ENCODE measurements at places on chromosomes 7 and 10.

- DNase-seq: no peak
Measured at GRCh38 chr10:52759154-52759553, 13.4 kb downstream of the MBL2 start.

- DNase-seq: no peak
Measured at GRCh38 chr10:19628767-19629560, 187.3 kb upstream of the PLXDC2 start.

GRCh38 chr10:16184906-16185305, 251.9 kb upstream of the PTER start:
- no peak for DNase-seq

- no peak for DNase-seq
Measured at GRCh38 chr10:14748441-14748840, 26.3 kb downstream of the FAM107B start.

DNA sequence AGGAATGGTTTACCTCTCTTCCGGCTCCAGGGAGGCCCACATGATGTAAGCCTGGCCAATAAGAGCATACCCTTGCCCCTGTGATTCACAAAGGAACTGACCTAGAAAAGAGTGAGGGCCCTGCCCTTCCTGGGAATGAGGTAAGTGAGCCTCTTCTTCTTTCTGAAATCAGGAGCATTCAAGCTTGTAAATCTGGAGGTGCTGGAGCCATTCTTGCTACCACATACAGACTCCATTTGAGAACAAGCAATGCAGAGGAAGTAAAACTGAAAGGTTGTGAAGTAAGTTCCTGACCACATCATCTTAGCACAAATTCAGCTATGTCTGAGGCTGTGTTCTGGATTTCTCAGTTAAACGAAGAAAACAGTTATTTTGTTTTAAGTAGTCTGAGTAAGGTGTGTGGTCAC, 132.2 kb downstream of the CD36 start:
- DNase-seq: no peak

DNA sequence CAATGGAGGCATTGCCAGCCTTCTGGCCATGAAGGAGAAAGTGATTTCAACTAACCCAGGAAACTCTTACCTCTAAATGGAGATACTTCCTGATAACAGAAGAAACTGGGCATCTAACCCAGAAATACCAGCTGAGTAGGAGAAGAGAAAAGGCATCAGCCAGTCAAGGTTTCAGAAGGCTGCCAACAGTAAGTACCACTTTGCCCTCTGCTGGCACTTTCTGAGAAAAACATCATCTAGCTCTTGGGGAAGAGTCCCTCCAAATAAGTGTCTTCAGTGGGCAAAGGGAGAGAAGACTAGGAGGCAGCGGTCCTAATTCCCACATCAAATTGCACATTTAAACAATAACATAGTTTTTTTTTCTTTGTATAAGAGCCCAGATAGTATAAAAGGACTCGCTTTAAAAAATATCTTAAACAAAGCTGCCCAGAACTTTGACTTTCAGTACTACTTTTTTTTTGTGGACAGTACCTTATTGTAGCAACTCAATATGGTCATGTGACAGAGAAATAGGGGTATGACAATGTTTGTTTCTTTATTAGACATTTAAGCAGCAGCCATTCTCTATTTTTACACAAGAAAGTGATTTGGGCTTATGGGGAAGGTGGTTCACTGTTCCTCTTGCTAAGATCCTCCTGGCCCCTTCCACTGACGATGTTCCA, 157.3 kb downstream of the CTTNBP2 start:
- DNase-seq: peak; percentile 83

- no peak for DNase-seq
Measured at GRCh38 chr7:88396295-88396947, 89.7 kb upstream of the STEAP4 start.

- DNase-seq: no peak
Measured at GRCh38 chr7:43615558-43616145, 32.7 kb downstream of the STK17A start.

DNA sequence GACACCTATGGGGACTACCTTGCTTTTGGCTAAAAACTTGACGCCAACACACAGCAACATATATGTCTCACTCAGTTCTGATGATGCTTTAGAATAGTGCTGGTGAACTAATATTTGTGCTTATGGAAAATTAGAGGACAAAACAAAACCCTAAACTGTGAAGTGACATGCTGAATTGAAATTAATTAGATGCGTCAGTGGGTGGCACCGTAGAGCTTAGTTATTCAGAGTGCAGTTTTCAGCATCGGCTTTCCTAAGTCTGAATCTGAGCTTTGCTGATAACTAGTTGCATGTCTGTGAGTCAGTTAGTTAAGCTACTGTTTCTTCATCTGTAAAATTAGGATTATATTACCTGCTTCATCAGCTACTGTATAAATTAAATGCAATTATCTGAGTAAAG, 245.0 kb upstream of the SORCS1 start:
- DNase-seq: peak; percentile 9

DNA sequence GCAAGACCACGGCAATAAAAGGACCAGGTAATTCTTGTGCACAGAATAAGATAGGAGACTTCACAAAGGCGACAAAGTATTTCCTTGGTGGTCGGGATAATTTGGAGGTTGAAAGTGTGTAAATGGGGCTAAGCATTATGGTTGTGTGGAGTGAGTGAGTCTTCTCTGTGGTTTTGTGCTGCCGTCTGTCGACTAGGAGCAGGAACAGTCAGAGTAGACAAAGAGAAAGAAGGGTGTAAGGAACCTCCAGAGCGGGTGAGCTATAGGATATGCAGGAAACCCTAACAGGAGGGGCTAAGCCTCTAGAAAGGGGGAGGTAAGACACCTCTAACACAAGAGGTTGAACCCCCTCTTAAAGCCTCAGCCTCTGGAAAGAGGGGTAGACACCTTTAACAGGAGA, 201.6 kb downstream of the SH2D4B start:
- no peak for DNase-seq

GRCh38 chr7:45642044-45642443, 67.9 kb downstream of the ADCY1 start:
- DNase-seq: no peak

DNA sequence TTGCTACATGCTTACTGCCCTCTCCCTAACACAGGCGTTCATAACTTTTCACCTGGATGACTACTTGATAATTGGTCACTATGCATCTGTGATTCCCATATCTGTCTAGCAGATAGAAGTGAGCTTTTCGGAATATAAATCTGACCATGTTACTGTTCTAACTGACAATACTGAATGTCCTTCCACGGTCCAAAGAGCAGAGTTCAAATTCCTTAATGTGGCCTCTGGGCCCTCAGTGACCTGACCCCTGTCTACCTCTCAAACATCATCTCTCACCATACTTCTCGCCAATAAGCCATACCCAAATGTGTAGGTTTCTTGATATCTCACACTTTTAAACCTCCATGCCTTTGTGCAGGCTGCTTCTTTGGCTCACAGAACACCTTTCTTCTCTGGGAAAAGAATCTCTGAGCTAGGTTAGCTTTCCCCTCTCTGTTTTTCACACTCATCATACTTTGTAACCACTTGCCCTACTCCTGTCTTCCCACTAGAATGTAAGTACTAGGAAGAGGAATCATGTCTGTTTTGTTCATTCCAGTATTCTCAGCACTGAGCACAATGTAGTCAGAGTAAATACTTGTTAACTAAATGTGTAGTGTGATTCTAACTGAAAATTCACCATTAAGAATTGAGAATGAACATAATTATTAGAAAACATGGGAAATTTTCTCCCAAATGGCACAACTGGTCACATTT, 39.2 kb upstream of the LRRC17 start:
- no peak for DNase-seq

DNA sequence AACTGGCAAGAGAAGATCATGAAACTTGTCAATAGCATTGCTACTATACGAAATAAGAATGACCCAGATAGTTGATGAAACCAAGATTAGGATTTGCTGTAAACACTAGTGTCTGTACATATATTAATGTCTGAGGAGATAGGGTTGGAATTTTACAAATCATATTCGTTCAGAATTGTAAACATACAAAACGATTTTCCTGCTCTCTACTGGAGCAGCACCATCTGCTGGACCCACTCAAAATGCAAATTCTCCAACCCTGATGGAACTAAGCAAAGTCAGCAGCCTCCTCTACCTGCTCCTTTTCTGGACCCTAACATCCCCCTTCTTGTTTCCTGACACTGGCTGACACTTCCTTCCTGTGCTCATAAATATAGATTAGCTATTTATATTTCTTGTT, 29.4 kb upstream of the SGMS1 start:
- peak; percentile 24 for DNase-seq

GRCh38 chr7:15490291-15490690, 71.5 kb downstream of the AGMO start:
- no peak for DNase-seq

DNA sequence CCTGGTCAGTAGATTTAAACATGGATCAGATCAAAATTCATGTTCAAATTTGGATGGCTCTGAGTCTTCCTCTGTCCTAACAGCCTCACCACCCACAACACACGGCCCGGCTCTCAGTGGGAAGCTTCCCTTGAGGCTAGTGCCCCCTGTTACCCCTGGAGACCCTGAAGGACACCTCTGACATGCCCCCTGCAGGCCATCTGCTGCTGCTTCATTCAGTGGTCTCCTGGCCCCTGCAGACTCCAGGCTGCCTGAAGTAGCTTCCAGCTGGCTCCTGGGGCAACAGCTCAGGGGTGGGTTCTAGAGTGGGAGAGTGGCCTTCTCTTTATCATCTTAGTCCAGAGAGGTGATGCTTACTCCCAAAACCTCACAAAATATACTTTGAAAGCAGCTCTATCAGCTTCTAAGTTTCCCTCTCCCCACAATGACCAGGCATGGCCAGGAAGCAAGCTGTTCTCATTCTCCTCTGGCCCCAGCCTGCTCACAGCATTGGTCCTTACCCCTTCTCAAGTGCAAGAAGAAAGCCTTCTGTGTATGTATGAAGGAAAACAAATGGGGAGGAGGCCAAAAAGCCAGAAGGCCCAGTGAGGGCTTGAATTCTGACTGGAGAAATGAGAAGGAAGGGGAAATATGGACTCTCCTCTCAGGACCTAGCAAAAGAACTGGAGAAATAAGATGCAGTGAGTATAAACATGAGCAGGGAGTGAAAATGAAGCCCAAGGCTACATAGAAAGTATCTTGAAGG, 189.6 kb upstream of the INHBA start:
- no peak for DNase-seq

DNA sequence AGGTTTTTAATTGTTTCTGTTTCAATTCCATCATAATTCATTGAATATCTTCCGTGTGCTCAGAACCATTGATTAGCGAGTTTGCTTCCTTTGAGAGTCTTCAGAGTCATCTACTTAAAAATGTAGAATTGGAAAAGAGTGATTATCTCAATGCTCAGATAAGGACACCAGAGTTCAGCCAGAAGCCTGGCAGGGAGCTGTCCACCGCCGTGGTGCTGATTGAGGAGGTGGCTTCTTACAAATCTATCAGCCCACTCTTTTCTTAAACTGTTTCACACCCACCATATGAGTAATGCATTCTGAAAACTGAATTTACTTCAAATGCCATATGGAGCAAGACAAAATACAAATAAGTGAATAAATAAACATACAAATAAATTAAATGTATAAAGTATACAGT, 79.3 kb downstream of the INSYN2A start:
- peak; percentile 18 for DNase-seq

DNA sequence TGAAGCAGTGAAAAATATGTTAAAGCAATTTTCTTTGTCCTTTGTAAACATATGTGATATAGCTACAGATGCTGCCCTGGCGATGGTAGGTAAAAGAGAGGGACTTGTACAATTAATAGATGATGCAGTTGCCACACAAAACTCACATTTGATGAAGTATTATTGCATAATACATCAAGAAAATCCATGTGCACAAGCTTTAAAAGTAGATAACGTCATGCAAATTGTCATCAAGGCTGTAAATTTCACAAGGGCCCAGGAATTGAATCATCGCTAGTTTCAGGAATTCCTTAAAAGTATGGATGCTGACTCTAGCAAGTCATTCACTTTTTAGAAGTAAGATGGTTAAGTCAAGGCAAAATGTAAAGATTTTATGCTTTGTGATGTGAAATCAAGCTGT, 10.0 kb downstream of the CYP3A5 start:
- no peak for DNase-seq
